ENCODE measurements at places on chromosomes 4 and X.

DNA sequence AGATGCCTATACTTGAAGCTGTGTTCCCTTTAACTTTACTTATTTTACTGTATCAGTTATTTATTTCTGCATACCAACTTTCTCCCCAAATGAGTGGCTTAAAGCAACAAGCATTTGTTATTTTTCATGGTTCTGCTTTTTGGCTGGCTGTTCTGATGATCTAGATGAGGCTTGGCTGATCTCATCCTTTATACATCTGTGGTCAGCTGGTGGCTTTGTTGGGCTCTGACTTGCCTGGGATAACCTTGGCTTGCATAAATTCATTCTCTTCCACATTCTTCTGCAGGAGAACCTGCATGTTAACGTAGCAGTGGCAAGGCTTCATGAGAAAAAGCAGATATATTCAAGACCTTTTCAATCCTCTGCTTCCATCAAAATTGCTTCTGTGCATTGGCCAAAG, 1317.6 kb downstream of the ADGRL3 start:
- DNase-seq = peak; percentile 65

- no peak for DNase-seq
Observed at GRCh38 chr4:1550122-1551070, 133.7 kb downstream of the FAM53A start.

GRCh38 chr4:123449362-123449761, 52.8 kb downstream of the SPRY1 start:
- no peak for DNase-seq

DNA sequence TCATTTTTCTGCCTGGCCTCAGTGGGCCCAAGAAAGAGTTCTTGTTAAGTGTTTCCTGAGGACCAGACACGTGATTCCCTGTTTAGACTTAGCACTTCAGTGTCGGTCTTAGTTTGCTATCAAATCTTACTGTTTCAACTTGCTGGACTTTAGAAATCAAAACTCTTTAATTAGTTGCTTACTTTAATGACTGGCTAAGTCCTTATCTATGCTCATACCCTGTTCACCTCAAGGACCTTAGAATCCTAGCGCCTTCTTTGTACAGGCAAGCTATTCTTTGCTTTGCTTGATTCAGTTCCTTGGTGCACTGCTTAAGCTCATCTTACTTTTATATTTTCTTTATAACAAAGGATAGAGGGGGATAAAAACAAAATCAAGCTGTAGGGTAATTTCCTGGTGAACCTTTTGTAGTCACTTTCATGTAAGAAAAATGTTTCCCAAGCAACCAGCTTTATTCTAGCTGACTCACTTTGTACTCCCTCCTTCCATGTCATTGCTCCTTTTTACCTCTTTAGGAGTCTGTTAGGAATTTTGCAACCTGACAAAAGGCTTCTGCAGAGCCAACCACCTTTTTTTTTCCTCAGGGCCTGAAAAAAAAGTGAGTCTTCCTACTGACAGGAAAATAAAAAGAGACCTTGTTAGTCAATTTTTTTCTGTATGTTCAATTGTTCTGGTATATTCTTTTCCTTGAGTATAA, 14.7 kb downstream of the WDR44 start:
- DNase-seq = peak; percentile 54

GRCh38 chr4:123994917-123995316, 598.3 kb downstream of the SPRY1 start:
- DNase-seq = no peak

GRCh38 chrX:112759512-112759911, 79.8 kb upstream of the LHFPL1 start:
- DNase-seq = no peak
